ENCODE measurements at places on chromosomes 1 and 21.

GRCh38 chr1:54681358-54681757, 34.3 kb upstream of the TTC4 start:
- DNase-seq = no peak

- DNase-seq = no peak
Measured at GRCh38 chr1:53629101-53629691, 109.8 kb downstream of the GLIS1 start.

GRCh38 chr21:43741423-43742096, 22.6 kb downstream of the PDXK start:
- DNase-seq = no peak

- no peak for DNase-seq
Measured at GRCh38 chr1:94106716-94107115, 14.2 kb downstream of the ABCA4 start.

- no peak for DNase-seq
Measured at GRCh38 chr1:232476538-232476950, 153.4 kb downstream of the SIPA1L2 start.

GRCh38 chr1:198888379-198888943, 249.6 kb downstream of the PTPRC start:
- DNase-seq = no peak

GRCh38 chr1:32848354-32849063, 22.2 kb downstream of the FNDC5 start:
- DNase-seq = no peak

- DNase-seq = peak; percentile 58
Measured at GRCh38 chr1:217089361-217090014, 366.3 kb upstream of the ESRRG start.

- no peak for DNase-seq
Measured at GRCh38 chr21:28953247-28953646, 39.4 kb downstream of the LTN1 start.

DNA sequence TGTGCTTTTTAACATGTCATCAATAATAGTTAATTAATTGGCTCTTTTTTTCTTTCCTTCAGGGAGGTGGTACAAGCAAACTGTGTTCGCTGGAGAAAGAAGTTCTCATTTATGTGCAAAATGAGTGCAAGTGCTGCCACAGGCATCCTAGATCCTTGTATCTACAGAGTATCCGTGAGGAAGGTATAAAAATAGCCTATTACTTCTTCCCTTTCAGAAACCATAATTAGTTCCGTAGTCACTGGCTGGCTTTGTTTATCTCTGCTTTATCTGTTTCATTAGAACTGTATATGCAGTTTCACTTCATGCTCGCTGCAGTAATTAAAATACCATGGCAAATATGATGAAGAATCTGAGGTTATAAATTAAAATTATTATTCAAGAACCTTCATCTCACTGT, 40.6 kb downstream of the EEIG2 start:
- no peak for DNase-seq

GRCh38 chr1:229409616-229410369, 24.1 kb downstream of the ACTA1 start:
- no peak for DNase-seq

- no peak for DNase-seq
Measured at GRCh38 chr1:204331847-204332487, 27.8 kb downstream of the PLEKHA6 start.

GRCh38 chr1:19809044-19809750, 5.9 kb downstream of the RNF186 start:
- DNase-seq = no peak

DNA sequence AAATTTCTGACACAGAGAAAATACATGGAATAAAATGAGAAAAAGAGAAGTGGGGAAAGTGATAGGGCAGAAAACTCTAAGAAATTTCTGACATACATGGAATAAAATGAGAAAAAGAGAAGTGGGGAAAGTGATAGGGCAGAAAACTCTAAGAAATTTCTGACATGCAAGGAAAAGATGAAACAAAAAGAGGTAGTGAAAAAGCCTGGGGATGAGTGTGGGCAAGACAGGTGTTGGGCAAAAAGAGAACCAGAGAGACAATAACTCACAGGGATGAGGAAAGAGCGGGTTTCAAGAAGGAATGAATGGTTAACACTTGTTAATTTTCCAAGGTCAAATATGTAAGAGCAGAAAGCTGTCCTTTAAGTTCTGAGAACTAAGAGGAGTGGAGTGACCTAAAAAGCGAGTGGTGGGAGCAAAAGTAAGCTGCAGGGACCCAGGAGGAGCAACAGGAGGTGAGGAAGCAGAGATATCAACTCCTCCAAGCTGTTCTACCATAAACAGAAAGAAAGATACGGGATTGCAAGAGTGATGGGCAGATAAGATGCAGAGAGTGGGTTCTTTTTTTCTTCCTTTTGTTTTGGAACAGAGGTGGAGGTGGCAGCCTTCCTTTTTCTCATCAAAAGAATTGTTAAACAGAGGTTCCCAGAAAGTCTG, 29.9 kb upstream of the EXO1 start:
- no peak for DNase-seq

DNA sequence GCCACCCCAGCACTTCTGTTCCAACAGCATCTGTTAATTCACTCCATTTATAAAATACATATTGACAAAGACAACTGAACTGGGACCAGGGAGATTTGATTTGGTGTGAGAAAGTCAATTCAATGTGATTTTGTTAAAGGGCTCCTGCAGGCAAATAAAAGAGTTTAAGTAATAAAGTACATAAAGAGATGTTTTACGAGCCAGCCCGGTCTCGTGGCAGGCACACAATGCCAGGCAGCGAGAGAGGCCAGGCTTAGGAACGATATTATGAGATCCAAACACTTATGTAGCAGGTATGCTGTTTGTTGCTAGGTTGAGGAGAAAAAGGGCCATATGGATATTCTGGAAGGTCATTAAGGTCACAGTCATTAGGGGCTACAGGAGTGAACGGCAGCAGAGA, 227.1 kb downstream of the KCTD3 start:
- no peak for DNase-seq

GRCh38 chr21:42790520-42791065, 88.7 kb downstream of the WDR4 start:
- DNase-seq = no peak

GRCh38 chr1:59266180-59266926, 30.5 kb upstream of the FGGY start:
- no peak for DNase-seq

- no peak for DNase-seq
Measured at GRCh38 chr1:91502672-91503184, 2.1 kb downstream of the CDC7 start.

GRCh38 chr21:38284216-38284615, 27.4 kb downstream of the KCNJ15 start:
- no peak for DNase-seq

DNA sequence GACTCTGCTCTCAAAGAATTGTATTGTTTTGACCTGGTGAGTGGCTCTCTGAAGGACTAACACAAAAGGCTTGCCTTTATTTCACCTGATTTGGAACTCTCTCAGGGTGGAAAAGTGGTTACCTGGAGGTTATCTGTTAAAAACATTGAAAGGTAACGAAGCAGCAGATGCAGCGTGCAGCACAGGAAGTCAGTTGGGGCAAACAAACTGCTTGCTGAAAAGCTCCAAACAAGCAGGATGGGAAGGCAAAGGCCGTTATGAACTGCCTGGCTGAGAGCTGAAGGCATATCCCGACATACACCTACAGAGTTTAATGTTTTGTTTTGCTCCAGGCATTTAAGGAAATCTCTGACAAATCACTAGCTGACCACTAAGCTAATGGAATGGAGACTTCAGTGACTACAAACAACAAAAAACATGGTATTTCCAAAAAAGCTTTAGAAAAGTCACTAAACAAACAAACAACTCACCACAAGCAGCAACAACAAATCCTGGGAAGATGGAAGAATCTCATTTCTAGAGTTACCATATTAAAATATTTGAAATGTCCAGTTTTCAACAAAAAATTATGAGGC, 44.3 kb upstream of the BATF3 start:
- DNase-seq = no peak

DNA sequence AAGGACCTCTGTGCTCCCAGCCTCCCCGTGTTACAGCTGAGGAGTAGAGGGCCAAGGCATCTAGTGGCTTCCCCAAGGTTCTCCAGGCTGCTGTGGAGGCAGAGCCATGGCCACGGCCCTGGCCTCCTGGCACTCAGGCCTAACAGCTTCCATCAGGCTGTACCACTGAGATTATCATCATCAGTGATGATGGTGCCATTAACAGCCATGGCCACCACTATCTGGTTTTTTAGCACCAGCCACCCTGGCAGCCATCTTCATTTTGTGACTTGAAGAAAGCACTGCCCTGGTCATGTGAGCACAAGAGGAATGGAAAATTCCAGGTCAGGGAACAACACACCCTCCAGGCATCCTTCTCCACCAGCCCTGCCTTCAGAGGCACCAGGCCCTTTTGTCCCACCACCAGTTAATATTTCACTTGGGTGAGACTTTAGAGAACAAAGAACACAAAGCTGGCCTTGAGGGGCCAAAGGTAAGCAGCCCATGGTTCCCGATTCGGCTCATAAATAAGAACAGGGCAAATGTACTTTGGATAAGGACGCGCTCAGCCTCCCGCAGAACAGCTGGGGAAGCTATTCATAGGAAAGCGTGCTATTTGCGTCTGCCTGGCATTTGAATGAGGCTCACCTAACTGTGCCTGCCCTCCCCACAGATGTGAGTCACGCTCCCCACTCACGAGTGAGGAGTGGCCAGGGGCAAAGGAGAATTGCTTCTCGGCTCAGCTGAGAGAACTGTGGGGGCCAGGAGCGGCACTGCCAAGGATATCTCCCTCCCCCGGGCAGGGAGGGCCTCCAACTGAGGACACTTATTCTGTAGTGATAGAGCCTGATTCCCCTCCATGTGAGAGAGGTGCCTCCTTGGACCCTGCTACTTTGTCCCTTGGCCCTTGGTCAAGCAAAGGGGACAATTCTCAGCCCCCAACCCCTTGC, 95.6 kb downstream of the CD58 start:
- DNase-seq = peak; percentile 65

GRCh38 chr1:220579317-220579716, 51.4 kb downstream of the MARK1 start:
- DNase-seq = no peak

DNA sequence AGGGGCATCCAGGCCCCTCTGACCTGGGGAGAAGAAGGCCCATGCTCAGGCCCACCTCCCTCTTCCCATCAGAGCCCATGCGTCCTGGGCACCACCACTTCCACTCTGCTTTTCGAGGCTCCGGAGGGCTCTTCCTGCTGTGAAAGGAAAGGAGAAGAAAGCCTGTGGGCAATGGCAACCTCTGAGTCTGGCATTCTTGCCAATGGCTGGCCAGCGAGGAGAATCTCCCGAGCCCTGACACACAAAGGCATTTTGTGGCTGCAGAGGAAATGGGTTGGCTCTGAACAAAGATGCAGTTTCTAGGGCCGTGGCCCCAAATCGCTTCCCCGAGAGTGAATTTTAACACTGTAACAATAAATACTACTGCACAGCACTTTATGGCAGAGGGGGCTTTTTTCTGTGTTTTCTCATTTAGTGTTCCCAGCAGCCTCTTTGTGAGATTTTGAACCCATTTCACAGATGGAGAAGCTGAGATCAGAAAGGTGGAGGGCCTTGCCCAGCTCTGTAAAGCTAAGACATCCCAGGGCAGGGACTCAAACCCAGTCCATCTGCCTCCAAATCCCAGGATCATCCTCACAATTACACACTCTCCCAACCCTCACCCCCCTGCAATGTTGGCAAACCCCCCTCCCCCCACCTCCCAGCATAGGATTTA, 35.7 kb upstream of the TMEM51 start:
- no peak for DNase-seq

DNA sequence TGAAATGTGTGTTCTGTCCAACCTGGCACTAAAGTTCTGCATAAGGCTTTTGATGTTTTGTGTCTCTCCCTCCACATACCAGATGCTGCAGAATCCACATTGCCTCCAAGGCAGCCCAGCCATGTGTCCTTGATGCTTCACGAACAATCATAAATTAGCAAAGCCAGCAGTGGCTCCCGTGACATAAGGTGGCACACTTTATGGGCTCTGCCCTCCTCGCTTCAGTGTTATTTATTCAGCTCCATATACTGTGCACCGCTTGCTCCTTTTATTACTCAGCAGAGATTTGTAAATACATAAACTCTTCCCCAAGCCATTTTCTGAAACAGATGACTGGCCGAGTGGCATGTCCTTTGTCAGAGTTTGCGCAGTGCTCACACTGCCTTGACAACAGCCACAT, 112.8 kb upstream of the SLC35F3 start:
- DNase-seq = no peak

GRCh38 chr1:216193839-216194443, 229.3 kb downstream of the USH2A start:
- DNase-seq = no peak

- DNase-seq = no peak
Measured at GRCh38 chr1:46274225-46275029, 26.9 kb downstream of the RAD54L start.

- DNase-seq = no peak
Measured at GRCh38 chr1:239283216-239283615, 103.2 kb upstream of the CHRM3 start.

DNA sequence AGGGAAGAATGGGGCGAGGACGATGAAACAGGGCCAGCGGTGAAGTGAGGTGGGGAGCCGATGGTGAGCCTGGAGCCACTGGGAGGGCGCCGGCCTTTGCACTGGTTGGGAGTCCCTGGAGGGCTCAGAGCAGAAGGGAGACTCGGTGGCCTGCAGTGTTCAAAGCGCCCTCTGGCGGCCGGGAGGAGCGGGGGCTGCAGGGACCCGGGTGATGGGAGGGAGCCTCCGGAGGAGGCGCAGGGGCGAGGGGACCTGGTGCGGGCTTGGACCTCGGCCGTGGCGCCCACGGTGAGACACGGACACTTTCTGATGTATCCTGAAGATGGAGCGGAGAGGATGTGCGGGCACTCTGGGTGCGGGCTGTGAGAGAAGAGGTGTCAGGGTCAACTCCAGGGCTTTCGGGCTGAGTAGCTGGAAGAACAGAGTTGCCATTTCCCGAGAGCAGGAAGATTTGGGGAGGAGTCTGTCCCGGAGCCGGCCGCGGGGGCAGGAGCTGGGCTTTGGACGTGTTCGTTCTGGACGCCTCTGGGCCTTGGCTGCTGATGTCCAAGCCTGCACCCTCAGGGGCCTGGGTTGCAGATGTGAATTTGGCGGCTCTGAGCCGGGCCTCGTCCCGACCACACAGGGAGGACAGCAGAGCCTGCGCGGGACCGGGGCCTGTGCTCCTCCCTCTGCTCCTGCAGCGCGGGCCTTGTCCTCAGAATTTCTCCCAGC, 29.7 kb downstream of the HEYL start:
- DNase-seq = no peak

GRCh38 chr1:234987415-234988154, 141.1 kb downstream of the TOMM20 start:
- DNase-seq = no peak

DNA sequence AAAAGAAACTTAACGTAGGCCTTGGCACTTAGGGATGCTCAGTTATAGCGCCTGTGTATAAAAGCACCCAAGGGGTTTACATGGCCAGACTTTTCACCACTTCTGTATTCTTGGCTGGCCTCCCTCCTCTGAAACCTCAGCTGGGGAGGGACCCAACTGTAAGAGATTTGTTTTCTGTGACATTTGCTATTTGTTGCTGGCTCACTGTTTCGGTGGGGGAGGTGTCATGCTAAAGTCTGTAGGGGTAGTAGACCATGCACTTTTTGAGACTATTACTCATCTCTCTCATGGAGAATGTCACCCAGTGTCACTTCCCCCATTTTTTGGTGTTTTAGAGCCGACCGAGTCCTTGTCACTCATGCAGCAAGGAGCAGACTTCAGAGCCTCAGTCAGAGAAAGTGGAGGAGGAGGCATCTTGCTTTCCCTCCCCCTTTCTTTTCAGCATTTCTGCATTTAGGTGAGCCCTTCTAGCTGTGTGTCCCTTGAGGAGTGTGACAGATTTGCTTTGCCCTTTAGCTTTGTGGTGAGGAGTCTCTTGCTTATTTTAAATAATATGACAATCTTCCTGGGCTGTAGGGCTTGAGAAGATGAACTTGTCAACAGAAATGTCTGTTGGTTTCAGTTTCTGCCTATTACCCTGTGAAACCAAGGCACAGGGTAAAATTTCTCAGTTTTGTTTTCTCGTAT, 160.1 kb downstream of the FASLG start:
- DNase-seq = no peak

All from nucleus accumbens (tissue), 56 donors.